HCT116 (cell line): ENCODE measurements at places on chromosomes 3 and 15.

DNA sequence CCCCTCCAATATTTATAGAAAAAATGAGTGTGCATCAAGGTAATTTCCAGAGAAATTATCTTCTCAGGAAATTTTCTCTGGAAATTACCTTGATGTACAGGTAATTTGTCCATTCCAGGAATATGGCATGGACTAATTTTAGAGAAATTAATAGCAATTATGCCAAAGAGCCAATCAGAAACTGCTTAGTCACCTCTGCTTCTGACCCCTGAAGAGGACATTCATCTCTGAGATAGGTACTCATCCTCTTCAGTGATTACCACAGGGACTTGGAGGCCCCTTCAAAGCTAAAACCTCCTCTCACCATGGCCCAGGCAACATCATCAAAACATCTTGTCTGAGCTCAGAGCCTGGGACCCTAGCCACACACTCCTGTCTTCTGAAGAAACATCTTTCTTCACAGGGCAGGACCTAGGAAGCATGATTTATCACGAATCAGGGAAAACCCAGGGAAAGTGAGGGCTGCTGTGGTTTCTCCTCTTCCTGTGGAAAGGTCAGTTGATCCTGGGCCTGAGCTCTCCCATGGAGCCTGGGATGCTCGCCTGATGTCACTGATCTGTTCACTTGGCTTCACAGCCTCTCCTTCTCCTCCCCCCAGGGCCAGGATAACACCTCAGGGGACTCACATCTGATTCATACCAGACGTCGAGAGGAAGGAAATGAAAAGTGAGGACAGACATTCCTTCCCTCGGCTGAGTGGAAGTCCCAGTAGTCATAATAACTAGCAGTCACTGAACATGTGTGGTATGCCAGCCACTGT lies 210.5 kb downstream of the DTWD1 start:
- DNase-seq = no peak

- no peak for DNase-seq
Observed at GRCh38 chr3:165523801-165524200, 313.4 kb downstream of the BCHE start.

- DNase-seq = no peak
Observed at GRCh38 chr15:50210462-50211157, 28.6 kb downstream of the SLC27A2 start.

DNA sequence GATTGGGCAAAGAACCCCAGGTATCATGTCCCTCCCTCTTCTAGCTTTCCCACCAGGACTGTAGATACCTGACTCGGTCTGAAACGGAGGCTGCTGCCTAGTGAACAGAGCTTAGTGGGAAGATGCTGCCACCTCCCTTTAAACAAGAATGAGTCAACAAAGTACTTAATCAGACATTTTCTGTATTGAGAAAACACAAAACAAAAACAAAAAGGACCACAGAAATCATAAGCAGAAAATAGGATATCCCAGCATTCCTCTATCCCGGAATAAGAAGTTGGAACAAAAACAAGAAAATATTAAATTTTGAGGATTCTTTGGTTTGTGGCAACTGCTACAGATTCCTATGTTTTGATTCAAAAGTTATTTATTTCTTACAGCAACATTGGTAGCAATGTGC lies 51.7 kb upstream of the COL8A1 start:
- no peak for DNase-seq

DNA sequence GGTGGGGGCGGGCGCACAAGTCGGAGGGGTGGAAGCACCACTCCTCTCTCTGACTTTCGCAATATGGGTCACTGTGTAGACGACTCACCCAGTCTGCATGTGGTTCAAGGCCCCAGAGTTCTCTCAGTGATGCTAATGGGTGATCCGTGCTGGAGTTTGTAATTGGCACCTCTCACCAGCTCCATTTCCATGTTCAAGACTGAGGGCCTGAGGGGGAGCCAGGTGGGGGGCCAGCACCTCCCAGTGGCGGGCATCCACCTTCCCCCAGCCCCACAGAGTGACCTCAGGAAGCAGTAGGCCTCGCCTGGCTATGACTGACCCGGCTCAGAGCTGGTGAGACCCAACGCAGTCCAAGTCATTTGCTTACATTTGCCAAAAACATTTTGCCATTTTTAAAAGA lies 230.0 kb upstream of the ST8SIA2 start:
- no peak for DNase-seq

DNA sequence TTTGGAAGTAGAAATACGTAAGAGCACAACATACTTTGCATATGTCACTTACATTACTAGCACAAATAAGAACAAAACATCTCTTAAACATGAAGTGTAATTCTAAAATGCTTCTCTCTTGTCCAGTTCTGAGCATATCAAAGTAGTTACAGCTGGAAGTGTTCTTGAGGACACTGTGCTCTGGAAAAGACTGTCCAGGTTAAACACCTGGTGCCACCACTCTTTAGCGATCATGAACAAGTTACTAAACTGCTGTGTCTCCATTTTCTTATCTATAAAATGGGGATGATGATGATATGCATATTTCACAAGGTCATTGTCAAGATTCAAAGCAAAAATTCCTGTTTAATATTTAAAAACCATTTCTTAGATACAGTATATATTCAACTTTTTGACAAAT lies 790 bp downstream of the STRIT1 start:
- DNase-seq = no peak

- no peak for DNase-seq
Observed at GRCh38 chr3:3355442-3355841, 176.0 kb upstream of the CRBN start.

- DNase-seq = no peak
Observed at GRCh38 chr15:69000725-69001503, 13.6 kb upstream of the NOX5 start.

DNA sequence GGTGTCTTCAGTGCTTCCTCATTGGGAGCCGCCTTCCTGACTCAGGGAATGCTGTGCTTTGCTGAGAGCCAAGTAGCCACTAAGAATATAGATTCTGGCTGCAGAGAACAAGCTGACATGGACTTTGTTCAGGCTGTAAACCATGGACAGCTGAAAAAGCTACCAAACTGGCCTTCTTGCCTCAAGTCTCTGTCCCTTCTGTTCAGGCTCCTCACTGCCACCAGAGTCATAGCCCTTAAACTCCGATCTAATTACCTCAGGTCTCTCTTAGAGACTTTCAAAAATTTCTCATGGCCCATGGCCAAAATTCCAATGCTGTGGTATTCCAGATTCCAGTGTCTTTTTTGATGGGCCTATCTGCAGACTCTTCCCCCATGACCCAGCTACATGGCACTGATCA lies 19.4 kb upstream of the PTX3 start:
- no peak for DNase-seq

DNA sequence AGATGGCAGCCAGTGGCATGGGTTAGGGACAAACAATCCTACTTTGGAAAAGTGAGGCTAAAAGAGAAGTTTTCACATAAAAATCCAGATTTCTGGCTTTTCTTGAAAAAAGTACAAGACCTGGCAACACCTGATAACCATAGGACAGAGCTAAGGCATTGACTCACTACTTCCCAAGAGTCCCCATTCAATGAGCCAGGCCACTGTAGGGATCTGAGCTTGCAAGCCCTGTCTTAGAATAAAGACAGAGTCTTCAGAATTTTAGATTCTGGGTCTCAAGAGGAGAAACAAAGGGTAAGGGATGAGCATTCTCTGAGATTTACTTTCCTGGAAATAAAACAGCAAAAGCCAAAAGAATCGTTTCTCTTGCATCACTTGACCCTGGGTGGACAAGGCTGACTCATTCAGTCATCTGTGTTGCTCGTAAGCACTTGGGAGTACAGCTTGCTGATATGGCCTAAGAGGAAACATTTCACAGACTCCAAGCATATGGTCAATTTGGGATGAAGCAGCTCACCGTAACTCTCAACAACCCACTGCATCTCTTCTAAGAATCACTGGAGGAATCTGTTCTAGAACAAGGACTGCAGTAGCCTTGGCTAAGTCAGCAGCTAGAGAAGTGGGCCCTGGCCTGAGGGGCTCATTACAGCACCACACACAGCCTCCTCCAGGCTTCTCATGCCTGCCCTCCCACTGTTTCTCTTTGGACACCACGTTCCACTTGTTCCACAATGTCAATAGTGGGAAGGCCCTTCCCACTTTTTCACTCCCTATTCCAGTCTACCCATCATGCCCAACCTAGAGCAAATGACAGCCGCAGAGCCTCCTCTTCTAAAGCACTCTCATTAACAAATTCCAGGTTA lies 86.2 kb downstream of the RFTN1 start:
- DNase-seq = no peak

DNA sequence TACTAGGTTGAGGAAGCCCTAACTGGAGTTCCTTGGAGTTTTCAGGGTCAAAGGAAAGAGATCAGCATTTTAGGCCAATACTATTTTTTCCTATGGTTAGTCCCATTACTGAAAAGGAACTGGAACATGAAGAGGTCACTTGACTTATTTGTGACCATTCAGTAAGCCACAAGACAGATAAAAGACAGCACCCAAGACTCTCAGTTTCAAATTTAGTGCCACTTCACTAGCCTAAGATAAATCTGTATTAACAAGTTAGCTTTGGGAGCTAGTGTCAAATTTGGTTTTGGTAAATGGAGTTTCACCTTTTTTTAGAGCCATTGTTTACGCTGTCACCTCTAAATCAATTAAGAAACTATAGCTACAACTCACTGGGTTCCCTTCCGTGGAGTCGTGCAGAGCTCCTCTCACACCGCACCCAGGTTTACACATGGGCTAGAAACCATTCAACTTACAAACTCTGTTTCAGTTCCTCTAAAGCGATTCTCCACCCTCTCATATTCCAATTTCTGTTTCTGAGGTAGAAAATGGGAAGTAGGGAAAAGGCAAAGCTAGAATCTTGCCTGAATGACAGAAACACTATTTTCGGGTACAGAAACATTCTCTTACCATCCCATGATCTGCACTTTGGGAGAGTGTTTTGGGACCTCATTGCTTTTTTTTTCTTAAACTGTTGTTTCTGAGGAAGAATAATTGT lies 14.4 kb downstream of the CCDC32 start:
- DNase-seq = no peak

DNA sequence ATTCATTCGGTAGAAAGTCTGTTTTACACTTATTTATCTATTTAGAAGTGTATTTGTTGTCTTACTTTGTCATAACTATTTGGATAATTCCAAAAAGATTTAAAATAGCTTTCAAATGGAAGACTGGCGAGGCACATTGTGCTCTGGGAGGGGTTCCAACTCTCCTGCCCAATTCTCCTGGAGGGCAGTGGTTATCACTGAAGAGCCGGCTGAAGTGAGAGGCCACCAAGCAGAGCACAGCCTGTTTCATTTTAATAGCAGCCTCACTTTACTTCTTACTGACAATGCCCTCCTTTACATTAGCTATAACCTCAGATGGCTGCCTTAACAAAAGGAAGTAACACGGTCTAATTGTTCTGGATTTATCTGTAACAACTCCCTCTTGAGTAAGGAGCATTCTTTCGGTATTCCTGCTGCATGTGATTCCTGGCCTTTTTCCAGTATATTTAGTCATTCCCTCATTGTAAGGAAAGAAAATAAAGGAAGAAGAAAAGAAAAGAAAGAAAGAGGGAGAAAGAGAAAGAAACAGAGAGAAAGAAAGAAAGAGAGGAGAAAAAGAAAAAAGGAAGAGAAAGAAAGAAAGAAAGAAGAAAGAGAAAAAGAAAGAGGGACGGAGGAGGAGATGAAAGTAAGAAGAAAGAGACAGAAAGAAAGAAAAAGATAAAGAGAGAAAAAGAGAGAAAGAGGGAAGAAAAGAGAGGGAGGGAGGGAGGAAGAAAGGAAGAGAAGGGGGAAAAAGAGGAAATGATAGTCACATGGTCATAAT lies 339.8 kb upstream of the WNT5A start:
- DNase-seq = no peak

DNA sequence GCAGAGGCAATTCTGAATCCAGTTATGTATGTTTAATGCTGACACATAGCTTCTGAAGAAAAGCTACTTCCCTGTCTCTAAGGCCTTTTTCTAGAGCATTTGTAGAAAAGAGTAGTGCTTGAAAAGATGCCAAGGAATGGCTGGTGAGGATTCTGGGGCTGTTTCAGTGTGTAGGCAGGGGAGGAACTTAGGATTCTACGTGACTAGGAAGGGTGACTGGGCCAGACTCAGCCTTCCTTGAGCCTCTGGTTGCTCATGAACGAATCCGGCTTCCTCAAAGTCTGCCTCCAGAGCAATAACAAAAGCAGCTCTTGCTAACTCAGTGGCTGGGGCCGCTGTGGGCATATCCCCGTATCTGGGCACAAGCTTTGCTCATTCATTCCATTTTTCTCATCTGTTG lies 104.8 kb upstream of the WNT5A start:
- no peak for DNase-seq
